ENCODE measurements at places on chromosomes 3 and 15.

DNA sequence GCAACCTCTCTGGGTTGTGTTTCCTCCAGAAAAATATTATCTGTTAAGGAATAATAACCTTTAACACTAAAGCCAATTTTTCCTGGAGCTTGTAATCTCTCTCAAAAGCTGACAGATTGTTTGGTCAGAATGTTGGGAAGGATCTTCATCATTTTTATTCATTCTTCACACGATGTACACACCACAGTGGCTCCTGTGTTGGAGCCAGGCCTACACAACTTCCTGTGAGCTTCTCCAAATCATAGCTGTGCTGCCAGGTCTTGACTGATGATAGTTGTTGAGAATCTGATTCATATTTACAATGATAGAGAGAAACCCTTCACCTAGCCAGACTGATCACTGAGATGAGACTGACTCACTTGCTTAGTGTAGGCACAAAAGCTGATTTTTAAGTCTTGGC lies 151.0 kb upstream of the ROBO2 start:
- DNase-seq: no peak

GRCh38 chr3:94362393-94362792 lies 299.5 kb downstream of the NSUN3 start:
- no peak for DNase-seq

- no peak for DNase-seq
These were observed 56.2 kb upstream of the SPATA12 start for GRCh38 chr3:57004229-57004628.

GRCh38 chr15:73972984-73973682 lies 19.0 kb downstream of the STOML1 start:
- no peak for DNase-seq

GRCh38 chr3:99114565-99115291 lies 213.2 kb upstream of the DCBLD2 start:
- no peak for DNase-seq

DNA sequence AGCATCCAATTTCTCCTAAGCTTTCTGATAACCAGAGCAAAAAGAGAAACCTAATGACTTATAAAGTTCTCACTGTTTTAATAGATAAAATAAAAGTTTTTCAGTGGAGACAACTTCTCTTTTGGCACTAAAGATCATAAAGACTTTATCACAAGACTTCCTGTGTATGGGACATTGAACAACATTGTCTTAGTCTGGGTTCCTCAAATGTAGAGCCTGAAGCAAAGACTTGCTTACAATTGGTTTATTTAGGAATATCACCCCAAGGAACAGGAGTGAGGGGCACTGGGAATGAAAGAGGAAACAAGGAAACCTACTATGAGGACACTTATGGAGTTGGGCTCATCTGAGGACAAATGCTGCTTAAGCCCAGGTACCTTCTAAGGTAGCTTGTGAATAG lies 127.4 kb downstream of the B3GALNT1 start:
- DNase-seq: no peak

DNA sequence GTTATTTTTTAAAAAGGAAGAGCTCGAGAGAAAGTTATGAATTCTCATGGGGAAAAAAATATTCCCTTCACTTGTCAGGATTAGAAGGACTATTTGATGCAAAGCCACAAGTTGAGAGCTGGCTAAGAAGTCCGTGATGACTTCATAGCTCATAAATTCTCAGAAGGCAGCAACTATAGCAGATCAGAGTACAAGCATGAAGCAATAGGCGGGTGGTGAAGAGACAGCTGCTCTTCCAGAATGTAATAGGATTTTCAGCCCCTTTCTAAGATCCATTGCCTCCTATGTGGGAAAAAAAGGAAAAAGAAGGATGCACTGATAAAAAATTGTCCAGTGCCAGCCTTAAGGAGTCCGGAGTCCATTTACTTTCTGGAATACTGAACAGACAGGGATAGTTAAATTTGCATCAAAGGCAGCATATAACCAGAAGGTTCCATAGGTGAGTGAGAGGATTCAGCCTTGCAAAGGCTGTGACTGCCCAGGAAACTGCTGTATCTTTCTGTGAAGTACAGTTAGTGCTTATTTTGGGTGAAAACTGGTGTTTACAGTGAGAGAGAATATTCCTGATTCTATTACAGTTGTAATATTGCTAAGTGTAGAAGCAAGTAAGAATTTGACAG lies 929.5 kb upstream of the ALCAM start:
- peak; percentile 52 for DNase-seq

DNA sequence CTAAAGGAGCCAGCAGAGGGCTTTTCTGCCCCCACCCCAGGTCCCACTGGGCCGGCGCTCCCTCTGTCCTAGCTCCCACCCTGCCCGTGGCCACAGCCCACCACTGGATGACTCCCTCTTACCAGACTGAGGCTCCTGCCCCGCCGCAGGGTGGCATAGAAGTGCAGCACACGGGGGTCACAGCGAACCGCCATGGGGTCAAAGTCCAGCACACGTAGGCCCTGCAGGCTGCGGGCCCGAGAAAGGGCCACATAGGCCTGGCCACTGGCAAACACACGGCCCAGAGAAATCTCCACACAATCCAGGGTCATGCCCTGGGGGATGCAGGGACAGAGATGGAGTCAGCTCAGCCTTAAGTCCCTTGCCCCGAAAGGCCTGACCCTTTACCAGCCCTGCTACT lies 9.0 kb downstream of the PIF1 start:
- no peak for DNase-seq

DNA sequence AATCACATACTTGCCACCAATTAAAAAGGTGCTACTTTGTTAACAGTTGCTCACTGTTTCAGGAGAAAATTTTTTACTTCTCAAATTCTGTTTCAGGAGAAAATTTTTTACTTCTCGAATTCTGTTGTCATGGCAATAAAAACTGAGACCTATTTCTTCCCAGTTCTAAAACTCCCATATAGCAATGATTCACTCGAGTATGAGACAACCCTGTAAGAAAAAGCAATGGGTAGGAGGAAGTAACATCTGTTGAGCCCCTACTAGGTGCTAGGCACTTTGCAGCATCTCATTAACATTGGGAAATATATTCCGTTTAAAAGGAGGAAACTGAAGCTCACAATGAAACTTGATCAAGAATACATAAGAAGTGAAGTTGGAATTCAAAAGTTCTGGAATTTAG lies 35.1 kb upstream of the IGSF11 start:
- DNase-seq: no peak

DNA sequence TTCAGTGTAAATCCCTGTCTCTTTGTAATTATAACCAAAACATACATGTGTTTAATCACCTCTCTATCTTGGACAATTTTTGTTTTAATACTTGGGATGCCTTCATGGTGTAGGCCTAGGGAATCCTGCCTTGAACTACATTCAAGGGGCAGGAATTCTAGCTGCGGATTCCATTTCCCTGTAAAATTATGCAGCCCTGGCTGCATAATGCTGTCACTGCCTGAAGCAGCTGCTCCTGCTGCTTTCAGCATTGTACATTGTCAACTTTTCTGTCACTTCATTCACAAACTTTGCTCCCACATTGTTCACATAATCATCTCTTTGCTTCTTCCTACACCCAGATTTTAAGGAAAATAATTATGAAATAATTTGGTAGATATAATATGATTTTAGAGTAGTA lies 638.7 kb downstream of the RBMS3 start:
- no peak for DNase-seq

- DNase-seq: no peak
These were observed 92.7 kb upstream of the RARB start for GRCh38 chr3:25335356-25335755.

- no peak for DNase-seq
These were observed 88.6 kb upstream of the ZNF280D start for GRCh38 chr15:56821721-56822425.

- DNase-seq: peak; percentile 34
These were observed 78.9 kb upstream of the DPH6 start for GRCh38 chr15:35624881-35625280.

DNA sequence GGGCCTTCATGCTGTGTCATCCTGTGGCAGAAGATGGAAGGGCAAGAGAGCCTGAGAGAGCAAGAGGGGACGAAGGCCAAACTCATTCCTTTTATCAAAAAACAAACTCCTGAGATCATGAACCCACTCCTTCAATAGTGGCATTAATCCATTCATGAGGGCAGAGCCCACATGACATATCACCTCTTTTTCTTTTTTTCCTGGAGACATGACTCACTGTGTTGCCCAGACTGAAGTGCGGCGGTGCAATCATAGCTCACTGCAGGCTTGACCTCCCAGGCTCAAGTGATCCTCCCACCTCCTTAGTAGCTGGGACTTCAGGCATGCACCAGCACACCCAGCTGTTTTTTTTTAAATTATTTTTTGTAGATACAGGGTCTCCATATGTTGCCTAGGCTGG lies 92.0 kb upstream of the RNU6-1 start:
- no peak for DNase-seq

DNA sequence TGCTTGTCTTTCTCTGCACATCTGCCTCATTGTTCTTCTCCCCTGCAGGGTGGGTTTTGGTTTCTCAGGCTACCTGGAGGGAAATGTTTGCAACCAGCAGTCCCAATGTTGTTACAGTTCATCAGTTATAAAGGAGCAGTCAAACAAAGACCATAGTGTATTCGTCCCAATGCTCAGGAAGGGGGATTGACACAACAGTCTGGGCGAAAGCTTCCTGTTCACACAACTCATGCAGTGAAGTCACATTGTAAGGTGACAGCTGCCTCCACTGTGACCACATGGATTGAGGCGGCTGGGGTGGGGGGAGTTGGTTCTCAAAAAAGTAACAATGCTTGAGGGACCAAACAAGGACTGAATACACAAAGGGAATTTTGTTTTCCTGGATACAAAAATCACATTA lies 28.8 kb upstream of the TF start:
- no peak for DNase-seq

- no peak for DNase-seq
These were observed 168.7 kb downstream of the CHL1 start for GRCh38 chr3:365268-365667.

- DNase-seq: no peak
These were observed 626.5 kb upstream of the TBL1XR1 start for GRCh38 chr3:177823701-177824189.

- DNase-seq: no peak
These were observed 360.2 kb upstream of the ROPN1 start for GRCh38 chr3:124352149-124352539.

DNA sequence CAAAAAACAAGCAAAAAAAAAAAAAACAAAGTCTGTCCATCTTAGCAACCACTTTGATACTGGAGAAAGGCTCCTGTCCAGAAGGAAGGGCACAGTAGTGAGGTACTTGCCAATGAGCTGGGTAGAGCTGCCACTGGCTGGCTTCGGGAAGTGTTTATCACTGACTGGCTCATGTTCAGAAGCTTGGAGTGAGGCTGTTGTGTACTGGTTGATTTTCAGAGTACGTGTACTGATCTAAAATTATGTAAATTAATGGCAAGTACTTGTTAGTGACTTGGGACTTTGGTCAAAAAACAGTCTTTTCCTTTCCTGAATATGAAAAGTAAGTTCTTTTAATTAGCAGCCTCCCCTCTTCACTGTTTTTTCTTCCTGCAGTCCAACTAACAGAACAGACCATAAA lies 979 bp upstream of the ZNF621 start:
- DNase-seq: no peak

DNA sequence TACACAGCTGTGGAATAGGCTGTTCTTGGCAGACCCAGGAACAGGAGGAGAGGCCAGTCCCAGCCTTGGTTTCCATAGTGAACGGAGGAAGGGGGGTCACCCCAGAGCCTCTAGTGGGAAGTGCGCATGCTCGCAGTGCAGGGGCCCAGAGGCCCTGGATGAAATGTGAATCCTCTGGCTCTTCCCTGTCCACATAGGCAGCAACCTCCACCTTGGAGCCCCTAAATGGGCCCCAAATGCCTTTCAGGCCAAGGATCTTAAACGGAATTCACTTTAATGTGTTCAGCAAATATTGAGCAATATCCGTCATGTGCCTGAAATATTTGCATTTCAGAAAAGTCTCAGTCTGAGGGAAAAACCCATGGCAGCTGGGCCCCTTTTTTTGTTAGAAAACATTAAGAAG lies 3.3 kb upstream of the NDN start:
- peak; percentile 34 for DNase-seq

DNA sequence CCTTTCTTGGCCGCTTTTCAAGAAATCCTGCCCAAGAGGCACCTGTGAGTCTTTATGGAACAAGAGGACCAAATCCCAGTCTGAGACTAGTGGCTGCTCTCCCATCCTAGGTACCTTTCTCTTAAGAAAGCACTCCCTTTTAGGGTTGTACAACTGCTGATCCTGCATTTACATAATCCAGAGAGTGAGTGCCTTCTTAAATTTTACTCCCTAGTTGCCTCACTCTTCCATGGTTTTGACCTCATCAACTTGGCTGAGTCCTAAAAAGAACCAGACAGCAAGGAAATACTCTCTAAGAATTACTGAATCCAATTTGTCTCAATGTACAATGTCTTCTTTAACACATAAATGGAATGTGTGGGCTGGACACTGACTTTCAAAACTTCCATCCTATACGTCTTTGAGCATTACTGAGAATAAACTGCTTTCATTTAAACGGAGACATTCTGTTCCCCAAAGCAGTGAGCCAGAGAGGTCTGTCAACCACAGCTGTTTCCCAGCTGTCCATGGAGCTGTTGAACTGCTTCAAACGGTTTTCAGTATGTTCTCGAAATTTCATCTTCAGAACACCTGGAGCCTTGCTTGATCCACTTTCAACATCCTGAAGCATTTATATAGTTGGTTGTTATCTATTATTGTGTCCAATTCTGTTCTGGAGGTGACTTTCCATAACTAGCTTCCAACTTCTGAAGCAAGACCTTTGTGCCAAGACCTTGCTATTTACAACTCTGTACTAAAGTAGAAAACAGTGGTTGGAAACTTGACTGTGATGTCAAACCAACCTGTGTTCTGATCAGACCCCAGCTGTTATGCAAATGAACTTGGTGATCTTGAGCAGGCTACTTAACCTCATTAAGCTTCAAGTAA lies 179.1 kb downstream of the SLC9A9 start:
- no peak for DNase-seq
